ENCODE measurements at places on chromosomes 7 and 10. TPM values are rescaled to one million over a fixed set of nuclear protein-coding genes. Genes with fewer than 3 reads are reported as not detected.

- H3K4me3 ChIP-seq, result no peak overlapping the region
- H3K36me3 ChIP-seq, result no peaks in the 10 kb centered on the region
- H3K27ac ChIP-seq, result no peak overlapping the region
- no peak for DNase-seq
- H3K4me1 ChIP-seq, result peaks cover 13% of the 10 kb centered on the region
Observed at GRCh38 chr7:92916770-92917224, 80.4 kb upstream of the CDK6 start.

DNA sequence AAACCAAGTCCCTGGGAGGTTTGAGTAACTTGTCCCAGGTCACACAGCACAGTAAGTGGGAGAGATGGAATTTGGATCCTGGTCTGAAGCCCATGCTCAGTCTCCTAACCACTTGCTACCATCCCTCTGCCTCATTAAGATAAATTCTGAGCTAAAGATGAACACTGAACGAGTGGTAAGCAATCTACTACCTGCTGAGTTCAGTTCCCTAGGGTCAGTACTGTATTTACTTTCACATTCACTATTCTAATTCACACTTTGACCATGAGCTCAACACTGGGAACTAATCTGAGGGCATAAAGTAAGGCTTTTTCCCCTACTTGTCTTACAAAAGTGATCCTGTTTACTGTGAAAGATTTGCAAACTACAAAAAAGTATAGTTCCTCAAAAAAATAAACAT lies 2.4 kb downstream of the UROS start:
- H3K4me1 ChIP-seq, result peaks cover 32% of the 10 kb centered on the region
- H3K36me3 ChIP-seq, result peaks cover 5% of the 10 kb centered on the region
- no peak overlapping the region for H3K4me3 ChIP-seq
- no peaks in the 10 kb centered on the region for H3K27me3 ChIP-seq
- DNase-seq, result no peak

LAMB4 gene
- total RNA-seq, result 0.14 TPM

IDI2 gene
- not detected for total RNA-seq

CYP2W1 gene
- 0.83 TPM for total RNA-seq

KIAA1217 gene
- 7.6 TPM for total RNA-seq
